ENCODE measurements at places on chromosomes 4 and X.
A peak's percentile ranks its signal among the peaks of the same experiment; 100 is the strongest.

DNA sequence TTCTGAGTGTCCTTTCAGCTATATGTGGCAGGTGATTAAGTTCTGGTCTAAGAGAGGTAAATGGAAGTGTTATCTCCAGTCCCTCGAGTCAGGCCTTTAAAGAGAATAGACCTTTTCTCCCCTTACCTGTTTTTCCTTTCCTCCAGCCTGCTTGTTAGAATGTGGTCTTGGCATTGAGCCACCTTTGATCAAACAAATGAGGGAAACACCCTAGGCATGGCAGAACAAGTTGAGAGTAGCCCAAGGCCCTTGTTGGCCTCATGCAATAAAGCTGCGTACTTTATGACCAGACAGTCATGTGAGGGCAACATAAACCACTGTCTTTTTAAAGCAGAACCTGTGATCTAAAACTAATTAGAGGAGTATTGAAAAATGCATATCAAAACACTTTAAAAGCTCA lies 13.2 kb upstream of the IL13RA2 start:
- no peak for DNase-seq

DNA sequence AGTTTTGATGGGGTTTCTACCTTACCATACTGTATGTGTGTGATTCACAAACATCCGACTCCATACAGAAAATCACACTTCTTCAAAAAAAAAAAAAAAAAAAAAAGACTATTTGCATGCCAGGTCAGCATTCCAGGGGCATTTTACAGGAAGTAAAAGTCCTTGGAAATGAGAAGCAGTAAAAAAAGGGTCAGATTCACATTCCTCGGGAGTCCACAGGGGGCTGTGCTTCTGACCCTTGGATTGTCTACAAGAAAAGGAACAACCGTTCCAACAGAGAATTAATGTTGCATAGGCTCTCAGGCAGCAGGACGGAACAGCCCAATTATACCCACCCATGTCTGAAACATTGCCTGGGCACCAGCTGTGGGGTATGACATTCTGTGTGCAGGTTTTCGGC lies 290.3 kb downstream of the LDB2 start:
- DNase-seq = no peak

GRCh38 chr4:74315376-74315775 lies 7.1 kb downstream of the EPGN start:
- no peak for DNase-seq

GRCh38 chr4:52015366-52015765 lies 4.8 kb downstream of the LRRC66 start:
- DNase-seq = peak; percentile 16

DNA sequence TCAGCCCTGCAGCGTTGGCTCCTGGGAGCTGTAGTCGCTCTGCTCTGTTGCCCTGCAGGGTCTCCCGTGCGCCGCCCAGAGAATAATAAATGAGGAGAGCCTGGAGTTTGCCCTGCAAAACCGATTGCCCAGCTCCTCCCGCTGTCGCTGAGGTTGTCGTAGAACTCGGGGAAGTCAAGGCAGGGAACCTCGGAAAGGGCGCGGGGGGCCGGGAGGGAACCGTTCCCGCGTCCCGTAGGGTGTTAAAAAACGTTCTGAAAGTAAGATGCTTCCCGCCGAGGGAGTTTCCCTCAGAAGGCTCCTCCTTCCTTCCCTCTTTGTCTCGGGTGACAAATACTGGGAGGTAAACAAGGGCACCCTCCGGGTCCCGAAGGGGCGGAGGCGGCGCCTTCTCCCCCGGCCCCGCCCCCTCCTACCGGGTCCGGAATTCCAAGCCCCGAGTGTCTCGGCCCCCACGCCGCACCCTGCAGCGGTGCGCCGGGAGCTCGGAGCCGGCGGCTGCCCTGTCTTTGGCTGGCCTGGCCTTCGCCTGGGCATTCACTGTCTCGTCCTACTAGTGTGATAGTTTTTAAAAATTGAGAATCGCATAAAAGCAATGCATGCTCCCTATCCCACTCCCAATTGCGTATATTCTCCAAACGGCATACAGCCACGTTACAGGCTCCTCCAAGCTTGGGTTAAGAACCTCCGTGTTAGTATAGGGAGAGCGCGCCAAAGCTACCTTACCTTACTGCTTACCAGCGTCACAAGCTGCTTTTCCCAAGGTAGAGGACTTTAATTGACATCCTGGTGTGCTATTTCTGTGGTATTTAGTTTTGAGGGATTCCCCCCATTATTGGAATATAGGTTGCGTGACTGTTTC lies 964 bp upstream of the HMGB2 start:
- peak; percentile 85 for DNase-seq

GRCh38 chr4:1235381-1236102 lies 13.4 kb downstream of the CTBP1 start:
- DNase-seq = no peak
